Esophagus squamous epithelium (tissue), 5 donors: ENCODE measurements at places on chromosomes 12 and 14.

DNA sequence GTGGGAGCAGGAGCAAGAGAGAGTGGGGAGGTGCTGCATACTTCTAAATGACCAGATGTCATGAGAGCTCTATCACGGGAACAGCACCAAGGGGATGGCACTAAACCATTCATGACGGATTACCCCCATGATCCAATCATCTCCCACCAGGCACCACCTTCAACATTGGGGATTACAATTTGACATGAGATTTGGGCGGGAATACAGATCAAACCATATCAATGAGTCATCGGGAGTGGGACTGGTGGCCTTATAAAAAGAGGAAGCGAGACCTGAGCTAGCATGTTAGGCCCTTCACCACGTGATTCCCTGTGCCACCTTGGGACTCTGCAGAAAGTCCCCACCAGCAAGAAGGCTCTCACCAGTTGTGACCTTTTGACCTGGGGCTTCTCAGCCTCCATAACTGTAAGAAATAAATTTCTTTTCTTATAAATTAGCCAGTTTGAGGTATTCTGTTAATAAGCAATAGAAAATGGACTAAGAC is 28.7 kb downstream of the COX8C start:
- DNase-seq, result peak; percentile 1
- H3K27ac ChIP-seq, result no peak overlapping the region
- no peaks in the 10 kb centered on the region for H3K36me3 ChIP-seq
- no peak overlapping the region for H3K4me3 ChIP-seq

GRCh38 chr14:84217066-84217465 is 1312.9 kb upstream of the FLRT2 start:
- no peaks in the 10 kb centered on the region for H3K27me3 ChIP-seq
- H3K4me1 ChIP-seq, result no peaks in the 10 kb centered on the region
- H3K4me3 ChIP-seq, result no peak overlapping the region
- DNase-seq, result no peak

DNA sequence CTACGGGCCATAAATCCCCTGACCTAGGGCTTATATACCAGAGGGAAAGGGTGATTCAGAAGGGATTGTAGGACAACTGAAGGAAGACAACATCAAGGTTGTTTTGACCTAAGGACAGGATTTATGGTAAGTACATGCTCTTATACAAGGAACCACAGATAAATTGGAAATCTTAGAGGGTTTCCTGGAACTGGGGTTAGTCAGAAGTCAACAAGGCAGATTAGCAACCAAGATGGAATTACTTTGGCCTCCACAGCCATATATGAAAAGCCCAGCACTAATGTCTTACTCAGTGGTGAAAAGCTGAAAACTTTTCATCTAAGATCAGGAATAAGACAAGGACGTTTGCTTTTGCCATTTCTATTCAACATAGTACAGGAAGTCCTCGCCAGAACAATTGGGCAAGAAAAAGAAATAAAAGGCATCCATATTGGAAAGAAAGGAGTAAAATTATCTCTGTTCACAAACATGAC is 5.4 kb downstream of the TMBIM4 start:
- peaks cover 44% of the 10 kb centered on the region for H3K36me3 ChIP-seq
- H3K27me3 ChIP-seq, result no peaks in the 10 kb centered on the region
- no peak overlapping the region for H3K27ac ChIP-seq
- no peak for DNase-seq
- peaks cover 35% of the 10 kb centered on the region for H3K4me1 ChIP-seq

DNA sequence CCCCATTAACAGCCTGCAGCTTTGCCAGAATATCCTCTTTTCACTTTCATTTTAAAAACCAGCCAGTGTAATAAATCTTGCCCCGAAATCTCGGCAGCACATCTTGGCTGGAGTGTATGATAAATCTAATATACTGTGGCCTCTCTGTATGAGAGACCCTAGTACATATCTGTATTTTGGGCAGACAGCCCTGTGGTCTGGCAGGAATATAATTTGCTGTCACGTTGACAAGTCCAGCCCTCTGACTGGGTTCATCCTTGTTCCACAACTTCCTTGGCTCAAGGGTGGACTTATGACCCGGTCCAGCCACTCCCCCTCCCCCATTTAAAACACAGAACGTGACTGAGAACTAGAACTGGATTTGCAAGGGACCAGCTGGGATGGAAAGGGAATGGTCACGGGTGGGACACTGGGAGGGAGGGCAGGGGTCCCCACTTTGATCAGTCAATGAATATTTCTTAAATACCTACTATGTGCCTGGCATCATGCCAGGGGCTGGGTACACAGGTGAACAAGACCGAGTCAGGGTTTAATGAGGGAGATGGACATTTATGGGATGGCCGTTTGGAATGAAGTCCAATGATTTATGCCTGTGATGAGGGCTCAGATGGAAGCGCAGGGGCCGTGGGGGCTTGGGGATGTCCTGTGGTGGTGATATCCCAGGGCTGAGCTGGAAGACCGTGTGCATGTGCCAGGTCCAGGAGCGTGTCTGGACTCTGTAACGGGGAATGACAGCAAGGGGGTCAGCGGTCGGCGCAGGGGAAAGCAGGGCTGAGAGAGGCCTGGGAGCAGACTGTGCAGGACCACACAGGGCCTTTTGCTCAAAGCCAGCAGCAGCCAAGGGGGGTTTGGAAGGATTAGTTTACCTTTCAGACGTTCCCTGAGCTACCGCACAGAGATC is 190.5 kb downstream of the PHETA1 start:
- DNase-seq, result no peak
- no peaks in the 10 kb centered on the region for H3K27me3 ChIP-seq
- H3K4me3 ChIP-seq, result no peak overlapping the region
- no peak overlapping the region for H3K27ac ChIP-seq
- no peaks in the 10 kb centered on the region for H3K4me1 ChIP-seq

- no peaks in the 10 kb centered on the region for H3K36me3 ChIP-seq
- no peak for DNase-seq
- H3K27ac ChIP-seq, result no peak overlapping the region
- H3K27me3 ChIP-seq, result no peaks in the 10 kb centered on the region
- no peaks in the 10 kb centered on the region for H3K4me1 ChIP-seq
Measured at GRCh38 chr14:24915958-24916595, 133.9 kb downstream of the STXBP6 start.

- no peaks in the 10 kb centered on the region for H3K27me3 ChIP-seq
- no peak overlapping the region for H3K4me3 ChIP-seq
- H3K36me3 ChIP-seq, result no peaks in the 10 kb centered on the region
- DNase-seq, result no peak
- H3K4me1 ChIP-seq, result no peaks in the 10 kb centered on the region
Measured at GRCh38 chr12:128857133-128857763, 4.0 kb downstream of the GLT1D1 start.

- no peak for DNase-seq
- H3K4me1 ChIP-seq, result peaks cover 43% of the 10 kb centered on the region
- H3K27ac ChIP-seq, result no peak overlapping the region
Measured at GRCh38 chr14:89957791-89958190, 2.1 kb downstream of the TDP1 start.

- H3K27ac ChIP-seq, result no peak overlapping the region
- DNase-seq, result no peak
- no peak overlapping the region for H3K4me3 ChIP-seq
- H3K27me3 ChIP-seq, result no peaks in the 10 kb centered on the region
- H3K36me3 ChIP-seq, result no peaks in the 10 kb centered on the region
Measured at GRCh38 chr12:120797677-120798642, 72.3 kb downstream of the ACADS start.

DNA sequence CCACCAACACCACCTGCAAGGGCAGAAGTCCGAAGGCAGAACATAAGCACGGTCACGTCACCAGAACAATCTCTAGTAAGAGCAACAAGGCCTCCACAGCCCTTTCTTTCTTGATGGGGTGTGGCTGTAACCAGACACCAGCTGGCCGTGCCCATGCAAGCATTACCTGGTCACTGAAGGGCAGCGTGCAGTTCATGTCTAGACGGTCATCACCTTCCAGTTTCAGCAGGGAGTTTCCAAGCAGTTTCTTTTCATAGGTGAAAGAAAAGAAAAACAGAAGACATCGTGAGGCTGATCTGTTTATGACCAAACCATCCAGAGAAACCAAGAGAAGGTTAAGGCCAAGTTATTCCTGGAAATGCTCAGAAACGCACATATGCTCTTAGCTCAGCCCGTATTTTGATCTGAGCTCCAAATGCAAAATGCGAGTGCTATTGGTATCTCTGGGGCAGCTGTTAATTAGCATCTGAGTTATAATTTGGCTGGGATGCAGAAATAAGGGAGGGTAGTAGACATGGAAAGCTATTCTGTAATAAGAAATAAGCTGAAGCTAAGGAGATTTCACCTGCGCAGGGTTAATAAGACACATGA is 42.5 kb downstream of the PRKAB1 start:
- no peaks in the 10 kb centered on the region for H3K27me3 ChIP-seq
- peak overlapping the region; percentile 22 for H3K27ac ChIP-seq
- no peaks in the 10 kb centered on the region for H3K36me3 ChIP-seq
- H3K4me1 ChIP-seq, result peaks cover 42% of the 10 kb centered on the region

DNA sequence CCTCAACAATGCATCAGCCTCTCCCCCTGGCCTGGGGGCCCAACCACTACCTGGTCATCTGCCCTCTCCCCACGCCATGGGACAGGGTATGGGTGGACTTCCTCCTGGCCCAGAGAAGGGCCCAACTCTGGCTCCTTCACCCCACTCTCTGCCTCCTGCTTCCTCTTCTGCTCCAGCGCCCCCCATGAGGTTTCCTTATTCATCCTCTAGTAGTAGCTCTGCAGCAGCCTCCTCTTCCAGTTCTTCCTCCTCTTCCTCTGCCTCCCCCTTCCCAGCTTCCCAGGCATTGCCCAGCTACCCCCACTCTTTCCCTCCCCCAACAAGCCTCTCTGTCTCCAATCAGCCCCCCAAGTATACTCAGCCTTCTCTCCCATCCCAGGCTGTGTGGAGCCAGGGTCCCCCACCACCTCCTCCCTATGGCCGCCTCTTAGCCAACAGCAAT is 7.4 kb upstream of the RNU7-1 start:
- DNase-seq, result no peak
- peaks cover 13% of the 10 kb centered on the region for H3K36me3 ChIP-seq
- no peaks in the 10 kb centered on the region for H3K27me3 ChIP-seq

- H3K4me1 ChIP-seq, result no peaks in the 10 kb centered on the region
- H3K4me3 ChIP-seq, result no peak overlapping the region
- DNase-seq, result no peak
- H3K27me3 ChIP-seq, result no peaks in the 10 kb centered on the region
- no peak overlapping the region for H3K27ac ChIP-seq
Measured at GRCh38 chr12:66280561-66280960, 21.7 kb upstream of the HELB start.

DNA sequence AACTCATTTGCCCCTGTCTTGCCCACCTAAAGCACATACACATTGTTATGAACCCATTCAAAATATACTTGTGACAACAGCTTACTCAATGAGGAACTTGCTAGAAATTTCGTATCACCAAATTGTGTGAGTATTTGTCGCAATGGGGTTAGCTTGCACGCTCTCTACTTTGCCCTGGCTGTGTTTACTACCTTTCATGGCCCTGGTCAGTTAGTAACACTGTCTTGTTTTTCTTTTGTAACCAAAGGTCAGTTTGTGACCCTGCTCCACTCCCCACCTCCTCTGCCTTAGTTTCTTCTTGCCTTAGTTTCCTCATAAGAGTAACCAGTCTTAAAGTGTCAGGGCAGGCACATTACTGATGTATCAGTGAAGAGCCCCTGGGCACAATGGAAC is 205.8 kb upstream of the EEA1 start:
- no peak for DNase-seq
- H3K36me3 ChIP-seq, result no peaks in the 10 kb centered on the region
- peaks cover 46% of the 10 kb centered on the region for H3K4me1 ChIP-seq
- no peaks in the 10 kb centered on the region for H3K27me3 ChIP-seq

- no peak overlapping the region for H3K27ac ChIP-seq
- H3K36me3 ChIP-seq, result no peaks in the 10 kb centered on the region
- H3K4me3 ChIP-seq, result no peak overlapping the region
Measured at GRCh38 chr14:33793398-33794110, 157.3 kb downstream of the EGLN3 start.

DNA sequence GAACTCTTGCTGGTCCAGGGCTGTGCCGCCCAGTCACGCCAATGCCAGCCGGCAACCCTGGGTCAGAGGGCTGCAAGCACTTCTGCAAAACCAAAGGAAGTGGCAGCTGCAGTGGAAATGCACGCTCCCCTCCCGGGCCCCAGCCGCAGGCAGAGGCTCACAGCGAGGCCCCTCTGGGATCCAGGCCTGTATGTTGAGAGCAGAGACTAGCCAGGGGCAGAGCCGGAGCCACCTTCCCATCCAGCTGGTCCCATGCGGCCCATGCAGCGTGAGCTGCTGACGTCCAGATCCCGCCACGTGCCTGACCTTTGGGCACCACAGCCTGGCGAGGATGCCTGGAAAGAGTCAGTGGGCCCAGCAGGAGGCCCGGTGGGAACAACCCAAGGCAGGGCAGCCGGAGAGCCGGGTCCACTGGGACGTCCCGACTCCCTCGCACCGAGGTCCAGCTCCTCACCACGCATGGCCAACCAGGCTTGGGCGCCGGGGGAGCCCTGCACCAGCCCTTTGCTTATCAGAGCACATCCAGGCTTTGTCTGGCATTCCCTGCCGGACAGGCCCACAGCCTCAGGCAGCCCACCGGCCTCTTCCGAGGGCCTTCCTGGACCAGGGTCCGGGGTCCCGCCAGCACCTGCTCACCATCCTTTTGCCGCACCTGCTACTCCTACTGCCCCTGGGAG is 4.3 kb downstream of the GPR132 start:
- H3K4me1 ChIP-seq, result peaks cover 50% of the 10 kb centered on the region
- peak overlapping the region; percentile 50 for H3K4me3 ChIP-seq
- peak overlapping the region; percentile 51 for H3K27ac ChIP-seq
- no peak for DNase-seq
- H3K36me3 ChIP-seq, result no peaks in the 10 kb centered on the region
- H3K27me3 ChIP-seq, result no peaks in the 10 kb centered on the region

DNA sequence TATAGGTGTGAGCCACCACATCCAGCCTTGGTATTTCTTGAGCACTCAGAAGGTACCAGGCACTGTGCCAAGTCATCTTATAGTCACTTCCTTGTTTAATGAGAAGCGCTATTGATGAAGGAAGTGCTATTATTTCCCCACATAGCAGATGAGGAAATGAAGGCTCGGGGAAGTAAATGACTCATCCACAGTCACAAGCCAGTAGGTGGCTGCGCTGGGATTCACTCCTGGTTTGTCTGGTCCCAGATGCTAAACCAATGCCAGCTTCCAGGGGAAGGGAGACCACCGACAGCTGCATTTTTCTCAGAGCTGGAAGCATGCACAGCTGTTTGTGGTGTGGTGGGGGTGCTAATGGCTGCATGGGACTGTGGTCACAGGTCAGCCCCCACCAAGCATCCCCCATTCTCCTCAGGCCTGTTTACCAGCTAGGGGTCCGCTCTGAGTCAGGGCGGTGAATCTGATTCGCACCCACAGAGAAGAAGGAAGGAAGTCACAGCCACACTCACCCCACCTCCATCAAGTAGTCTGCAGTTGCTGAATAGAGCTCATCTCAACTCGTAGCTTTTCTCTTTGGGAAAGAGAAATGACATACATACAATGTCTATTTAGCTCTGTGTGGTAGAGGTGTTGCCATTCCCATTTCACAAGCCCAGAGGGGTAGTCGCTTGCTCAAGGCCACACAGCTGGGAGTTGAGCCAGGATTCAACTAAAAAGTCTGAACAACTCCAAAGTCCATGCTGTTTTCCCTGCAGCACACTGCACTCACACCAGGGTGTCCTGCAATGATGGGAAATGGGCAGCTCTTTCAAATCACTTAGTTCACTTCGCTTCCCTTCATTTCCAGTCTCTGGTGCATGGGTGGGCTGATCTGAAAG is 6.3 kb upstream of the LTBP2 start:
- peaks cover 87% of the 10 kb centered on the region for H3K4me1 ChIP-seq
- peak overlapping the region; percentile 84 for H3K27ac ChIP-seq
- no peaks in the 10 kb centered on the region for H3K27me3 ChIP-seq
- no peaks in the 10 kb centered on the region for H3K36me3 ChIP-seq
- no peak overlapping the region for H3K4me3 ChIP-seq
- peak; percentile 49 for DNase-seq
